ENCODE measurements at places on chromosomes 16 and 17.

DNA sequence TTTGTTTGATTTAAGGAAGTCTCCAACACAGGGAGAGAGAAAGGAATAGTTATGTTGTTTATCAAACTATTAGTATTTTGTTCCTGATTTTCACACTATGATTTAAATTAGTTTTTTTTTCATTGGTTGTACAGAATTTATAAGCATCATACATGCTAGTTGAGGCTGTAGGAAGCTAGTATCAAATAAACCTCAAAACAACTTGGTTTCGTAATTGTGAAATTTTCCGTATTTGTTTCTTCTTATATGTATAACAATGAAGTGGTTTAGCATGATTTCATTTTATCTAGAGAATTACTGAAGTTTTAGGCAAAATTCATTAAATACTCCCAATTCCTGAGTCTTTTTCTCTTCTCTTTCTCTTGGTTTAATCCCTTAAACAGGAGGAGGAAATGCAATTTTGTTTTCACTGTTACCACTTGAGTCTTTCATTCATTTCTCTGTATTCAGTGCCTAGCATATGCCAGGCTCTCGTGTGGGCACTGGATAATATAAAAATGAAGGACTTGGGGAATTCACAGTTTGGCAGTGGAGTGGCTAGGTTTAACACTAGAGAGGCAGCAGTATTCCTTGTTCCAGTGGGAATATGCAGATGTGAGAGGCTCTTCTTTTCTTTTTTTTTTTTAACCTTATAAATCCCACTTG lies 1.8 kb downstream of the CYLD start:
- DNase-seq, result peak; percentile 36

DNA sequence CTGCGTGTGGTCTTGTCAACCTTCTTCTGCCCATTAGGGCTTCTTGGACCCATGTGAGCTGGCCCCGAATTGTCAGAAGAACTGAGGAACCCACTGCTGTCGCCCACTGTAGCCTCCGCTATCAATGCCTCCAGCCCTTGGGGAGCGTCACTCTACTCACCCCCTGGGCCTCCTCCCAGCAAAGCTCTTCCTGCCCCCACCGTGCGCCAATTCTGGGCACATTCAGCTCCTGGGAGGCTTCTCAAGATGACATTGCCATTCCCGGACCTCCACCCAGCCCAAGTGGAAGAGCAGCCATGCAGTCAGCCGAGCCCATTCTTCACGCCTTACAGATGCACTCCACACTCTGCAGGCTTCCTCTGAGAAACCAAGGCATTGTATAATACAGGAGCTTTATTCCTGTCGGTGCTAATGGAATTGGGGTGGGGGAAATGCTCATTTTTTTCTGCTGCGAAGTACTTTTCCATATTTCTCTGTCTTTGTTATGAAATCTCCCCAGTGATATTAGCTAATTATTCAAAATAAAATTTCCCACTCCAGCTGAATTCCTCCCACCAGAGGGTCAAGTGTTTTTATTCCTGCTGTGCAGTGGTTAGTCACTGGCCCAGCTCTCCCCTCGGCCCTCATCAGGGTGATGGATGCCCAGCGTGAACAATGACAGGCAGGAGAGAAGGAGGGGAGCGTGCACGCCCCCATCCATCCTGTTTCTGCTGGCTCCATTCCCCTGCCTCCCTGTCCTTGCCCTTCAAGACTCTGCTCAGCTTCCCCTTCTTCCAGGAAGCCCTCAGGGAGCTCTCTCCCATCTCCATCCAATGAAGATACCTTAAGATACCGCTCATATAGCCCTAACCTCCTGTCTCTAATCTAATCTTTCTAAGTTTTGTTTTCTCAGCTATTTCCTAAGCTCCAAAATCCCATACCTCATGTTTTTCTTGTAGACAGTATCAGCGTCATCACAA lies 87.7 kb downstream of the C16orf95 start:
- no peak for DNase-seq

- no peak for DNase-seq
Observed at GRCh38 chr17:3826191-3826590, 19.9 kb downstream of the NCBP3 start.

GRCh38 chr17:59387351-59388068 lies 56.1 kb downstream of the YPEL2 start:
- DNase-seq, result no peak

- DNase-seq, result peak; percentile 84
Observed at GRCh38 chr17:8176197-8176940, at the start of gene TMEM107. TMEM107 (minus strand) TSS chr17:8176380; CDS start chr17:8176286, 94 bp downstream.

DNA sequence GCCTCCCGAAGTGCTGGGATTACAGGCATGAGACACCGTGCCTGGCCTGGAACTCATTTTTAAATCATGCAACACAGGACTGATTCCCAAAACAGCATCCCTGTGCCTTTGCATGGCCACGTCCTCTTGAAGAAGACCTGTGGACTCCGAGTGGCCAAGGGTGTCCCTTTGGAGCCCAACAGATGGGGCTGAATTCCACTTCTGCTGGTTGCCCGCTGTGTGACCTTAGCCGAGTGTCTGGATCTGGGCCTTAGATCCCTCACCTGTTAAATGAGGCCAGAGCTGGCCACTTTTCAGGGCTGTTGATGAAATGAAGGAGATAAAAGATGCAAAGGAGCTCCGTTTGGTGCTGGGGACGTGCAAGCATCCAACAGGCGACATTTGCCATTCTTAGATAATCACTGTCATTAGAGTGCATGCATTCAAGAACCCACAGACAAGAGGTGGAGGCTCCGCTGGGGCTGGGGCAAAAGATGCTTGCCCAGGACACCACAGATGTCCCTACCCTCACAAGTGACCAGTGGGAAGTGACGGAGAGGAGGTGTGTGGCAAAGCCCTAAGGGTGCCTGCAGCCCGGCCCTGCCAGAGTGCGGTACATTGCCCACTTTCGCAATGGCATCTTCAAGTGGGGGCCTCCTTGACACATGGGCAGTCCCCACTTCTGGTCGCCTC lies 354.1 kb upstream of the TNRC6C start:
- no peak for DNase-seq

- DNase-seq, result no peak
Observed at GRCh38 chr16:17457513-17457912, 13.2 kb downstream of the XYLT1 start.

DNA sequence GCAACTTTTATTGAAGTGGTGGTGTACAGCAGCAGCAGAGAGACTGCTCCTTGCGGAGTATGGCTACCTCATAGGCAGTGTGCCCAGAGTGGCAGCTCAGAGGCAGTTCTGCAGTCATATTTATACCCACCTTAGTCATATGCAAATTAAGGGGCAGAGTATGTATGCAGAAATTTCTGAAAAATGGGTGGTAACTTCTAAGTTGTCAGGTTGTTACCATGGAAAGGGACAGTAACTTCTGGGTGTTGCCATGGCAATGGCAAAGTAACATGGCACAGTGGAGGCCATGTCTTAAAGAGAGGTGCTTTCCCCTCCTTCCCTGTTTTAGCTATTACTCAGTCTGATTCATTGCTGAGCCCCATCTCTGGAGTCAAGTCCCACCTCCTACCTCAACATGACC lies 53.4 kb downstream of the MEOX1 start:
- DNase-seq, result no peak

DNA sequence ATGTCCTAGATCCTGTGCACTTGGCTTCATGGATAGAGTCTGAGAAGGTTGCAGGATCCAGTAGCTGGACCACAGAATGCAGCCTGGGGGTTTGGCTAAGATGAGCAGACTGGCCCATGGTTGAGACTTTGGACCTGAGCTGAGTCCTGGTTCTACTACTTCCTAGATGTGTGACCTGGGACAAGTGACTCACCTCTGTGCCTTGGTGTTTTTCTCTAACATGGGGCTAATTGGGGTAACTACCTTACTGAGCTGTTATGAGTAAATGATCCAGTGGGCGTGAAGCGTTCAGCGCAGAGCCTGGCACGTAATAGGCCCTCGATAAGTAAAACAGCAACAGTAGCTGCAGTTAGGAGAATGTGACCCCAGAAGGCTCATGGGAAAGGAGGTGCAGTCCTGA lies 38.8 kb downstream of the SNX20 start:
- DNase-seq, result no peak

- no peak for DNase-seq
Observed at GRCh38 chr16:48561960-48562393, 48.0 kb downstream of the N4BP1 start.

GRCh38 chr17:30212750-30213149 lies 22.7 kb downstream of the SLC6A4 start:
- no peak for DNase-seq

DNA sequence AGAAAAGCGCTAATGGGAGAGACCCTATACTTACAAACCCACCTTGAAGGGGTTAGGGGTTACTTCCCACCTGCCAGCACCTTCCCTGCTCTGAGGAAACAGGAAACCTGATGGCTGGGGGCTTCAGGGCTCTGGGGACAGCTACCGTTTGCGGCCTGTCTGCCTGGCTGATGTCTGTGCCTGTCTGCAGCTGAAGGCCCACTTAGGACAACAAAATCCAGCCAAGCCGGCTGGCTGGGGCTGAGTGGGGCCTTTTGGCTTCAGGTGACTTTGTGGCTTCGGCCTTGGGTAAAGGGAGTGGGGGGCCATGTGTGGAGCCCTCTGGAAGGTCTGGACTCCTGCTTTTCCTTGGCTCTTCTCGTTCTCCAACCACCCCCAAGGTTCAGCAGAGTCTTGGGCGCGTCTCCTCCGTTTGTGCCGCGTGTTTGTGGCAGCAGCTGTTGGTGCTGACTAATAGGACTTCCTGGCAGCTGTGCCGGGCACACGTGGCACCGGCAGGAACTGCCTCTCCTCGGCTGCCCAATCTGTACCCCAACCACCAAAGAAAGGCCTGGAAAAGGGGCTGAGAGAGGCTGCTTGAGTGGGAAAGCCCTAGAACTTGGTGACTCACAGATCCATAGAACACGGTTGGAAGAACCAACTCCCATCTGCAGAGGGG lies 186.7 kb downstream of the MSI2 start:
- DNase-seq, result peak; percentile 44

GRCh38 chr17:73986641-73987177 lies 216.8 kb upstream of the RPL38 start:
- no peak for DNase-seq

DNA sequence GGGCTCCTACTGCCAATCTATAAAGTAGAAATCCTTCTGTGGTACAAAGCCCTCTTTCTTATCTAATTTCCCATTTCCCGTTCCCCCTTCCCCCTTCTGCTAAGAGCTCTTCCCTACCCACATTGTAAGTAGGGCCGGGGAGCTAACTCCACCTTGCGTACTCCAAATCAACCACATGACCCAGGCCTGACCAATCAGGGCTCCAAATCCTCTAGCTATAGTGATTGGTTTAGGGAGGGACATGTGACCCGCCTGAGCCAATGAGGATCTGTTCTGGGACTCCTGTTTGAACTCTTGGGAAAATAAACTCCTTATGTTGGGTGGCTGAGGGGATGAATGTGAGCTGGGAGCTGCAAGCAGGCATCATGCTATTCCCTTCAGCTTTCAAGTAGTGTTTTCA lies 40.9 kb upstream of the MEOX1 start:
- no peak for DNase-seq

- peak; percentile 26 for DNase-seq
Observed at GRCh38 chr16:68592466-68593337, 52.4 kb upstream of the CDH3 start.

DNA sequence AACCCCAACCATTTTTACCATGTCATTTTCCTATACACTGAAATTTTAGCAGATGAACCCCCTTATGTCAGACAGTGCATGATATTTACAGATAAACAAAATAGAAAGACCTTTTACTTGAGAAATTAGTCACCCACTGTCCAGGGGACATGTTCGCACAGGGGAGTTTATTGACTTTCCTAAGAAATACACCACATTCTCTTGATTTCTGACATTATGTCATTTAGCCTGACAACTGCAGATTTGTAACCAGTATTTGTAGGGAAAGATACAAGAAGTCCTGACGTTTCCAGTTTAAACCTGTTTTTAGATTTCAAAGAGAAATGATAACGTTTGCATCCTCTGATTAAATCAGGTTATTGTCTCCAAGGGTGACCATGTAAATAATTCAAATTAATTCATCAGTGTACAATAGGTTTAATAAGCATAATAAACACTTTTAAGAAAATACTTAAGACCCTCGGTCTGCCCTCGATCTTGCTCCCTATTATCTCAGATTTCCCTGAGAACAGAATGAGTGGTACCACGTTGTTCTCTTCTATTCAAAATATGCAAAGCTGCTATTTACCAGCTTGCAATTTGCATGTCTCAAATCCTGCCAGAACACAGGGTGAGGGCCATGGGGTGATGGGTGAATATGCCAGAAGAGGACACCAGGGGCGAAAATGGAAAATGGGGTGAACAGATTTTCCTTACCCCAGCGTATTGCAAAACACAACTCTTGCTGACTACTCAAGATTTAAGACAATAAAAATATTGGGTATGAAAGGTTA lies 2.1 kb upstream of the LYRM9 start:
- DNase-seq, result no peak

GRCh38 chr17:81517339-81518112 lies 4.9 kb upstream of the ACTG1 start:
- no peak for DNase-seq

DNA sequence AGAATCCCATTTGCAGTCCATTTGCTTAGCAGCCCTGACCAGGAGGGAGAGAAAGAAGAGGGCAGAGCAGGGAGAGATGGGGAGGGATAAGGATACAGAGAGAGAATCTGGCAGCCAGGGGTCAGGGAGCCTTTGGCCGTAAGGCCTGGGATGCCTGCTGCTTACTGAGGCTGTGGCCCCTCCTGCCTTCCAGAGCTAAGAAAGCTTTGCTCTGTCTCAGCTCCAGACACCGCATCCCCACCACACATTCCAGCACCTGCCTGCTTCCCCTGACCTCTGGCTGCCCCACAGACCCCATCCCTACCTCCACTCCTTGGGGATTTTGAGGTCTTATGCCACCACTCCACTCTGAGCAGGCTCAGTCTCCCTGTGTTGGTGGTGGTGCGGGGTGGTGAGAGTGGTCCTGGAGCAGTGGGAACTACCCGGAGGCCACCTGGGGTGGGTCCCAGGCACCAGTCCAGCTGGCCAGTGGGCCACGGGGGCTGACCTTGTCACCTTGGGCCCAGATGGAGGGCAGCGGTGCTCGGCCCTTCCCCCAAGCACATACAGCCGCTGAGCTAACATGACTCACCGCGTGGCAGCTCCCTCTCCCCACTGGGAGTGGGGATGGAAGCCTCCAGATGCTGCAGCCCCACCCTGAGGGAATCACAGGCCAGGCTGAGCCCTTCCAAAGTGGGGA lies 58.3 kb downstream of the RAI1 start:
- no peak for DNase-seq

DNA sequence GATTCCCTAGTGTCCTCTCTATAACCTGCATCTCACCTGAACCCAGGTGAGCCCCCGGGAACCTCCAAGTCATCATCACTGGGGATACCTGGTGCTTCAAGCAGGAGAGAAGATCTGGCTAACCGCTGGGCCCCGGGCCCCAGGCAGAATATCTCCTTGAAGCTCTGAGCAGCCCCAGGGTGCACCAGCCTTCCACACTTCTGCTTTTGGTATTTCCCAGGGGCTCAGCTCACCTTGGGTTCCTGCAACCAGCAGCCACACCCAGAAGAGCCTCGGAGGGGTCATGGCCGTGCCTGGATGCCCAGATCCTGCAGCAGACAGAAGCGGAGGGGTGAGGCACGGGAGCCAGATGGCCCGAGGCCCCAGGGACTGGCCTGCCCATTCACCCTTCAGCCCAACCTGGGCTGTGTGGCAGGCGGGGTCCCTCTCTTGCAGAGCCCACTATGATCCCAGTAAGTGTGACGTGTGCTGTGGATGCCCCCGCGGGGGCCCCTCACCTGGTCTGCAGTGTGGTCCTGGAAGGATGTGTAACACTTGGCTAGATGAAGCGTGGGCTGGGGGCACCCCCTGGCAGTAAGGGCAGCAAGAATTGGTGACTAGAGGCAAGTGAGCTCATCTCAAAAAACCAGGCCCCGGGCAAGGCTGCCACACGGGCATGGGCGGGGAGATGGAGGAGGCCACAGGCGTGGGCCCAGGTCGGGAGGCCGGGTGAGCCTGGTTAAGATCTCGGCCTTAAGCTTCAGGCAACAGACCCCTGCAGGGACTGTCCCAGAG lies 2.6 kb downstream of the LGALS3BP start:
- DNase-seq, result no peak

- DNase-seq, result no peak
Observed at GRCh38 chr16:51085271-51085670, 65.8 kb downstream of the SALL1 start.

Data from naive thymus-derived CD8-positive, alpha-beta T cell (primary cell).